HTR-8/SVneo (cell line): ENCODE measurements at places on chromosomes 1 and 21.

- DNase-seq = no peak
Observed at GRCh38 chr21:31409831-31410487, 65.9 kb upstream of the TIAM1 start.

- no peak for DNase-seq
Observed at GRCh38 chr1:161121042-161121650, 3.2 kb downstream of the NIT1 start.

DNA sequence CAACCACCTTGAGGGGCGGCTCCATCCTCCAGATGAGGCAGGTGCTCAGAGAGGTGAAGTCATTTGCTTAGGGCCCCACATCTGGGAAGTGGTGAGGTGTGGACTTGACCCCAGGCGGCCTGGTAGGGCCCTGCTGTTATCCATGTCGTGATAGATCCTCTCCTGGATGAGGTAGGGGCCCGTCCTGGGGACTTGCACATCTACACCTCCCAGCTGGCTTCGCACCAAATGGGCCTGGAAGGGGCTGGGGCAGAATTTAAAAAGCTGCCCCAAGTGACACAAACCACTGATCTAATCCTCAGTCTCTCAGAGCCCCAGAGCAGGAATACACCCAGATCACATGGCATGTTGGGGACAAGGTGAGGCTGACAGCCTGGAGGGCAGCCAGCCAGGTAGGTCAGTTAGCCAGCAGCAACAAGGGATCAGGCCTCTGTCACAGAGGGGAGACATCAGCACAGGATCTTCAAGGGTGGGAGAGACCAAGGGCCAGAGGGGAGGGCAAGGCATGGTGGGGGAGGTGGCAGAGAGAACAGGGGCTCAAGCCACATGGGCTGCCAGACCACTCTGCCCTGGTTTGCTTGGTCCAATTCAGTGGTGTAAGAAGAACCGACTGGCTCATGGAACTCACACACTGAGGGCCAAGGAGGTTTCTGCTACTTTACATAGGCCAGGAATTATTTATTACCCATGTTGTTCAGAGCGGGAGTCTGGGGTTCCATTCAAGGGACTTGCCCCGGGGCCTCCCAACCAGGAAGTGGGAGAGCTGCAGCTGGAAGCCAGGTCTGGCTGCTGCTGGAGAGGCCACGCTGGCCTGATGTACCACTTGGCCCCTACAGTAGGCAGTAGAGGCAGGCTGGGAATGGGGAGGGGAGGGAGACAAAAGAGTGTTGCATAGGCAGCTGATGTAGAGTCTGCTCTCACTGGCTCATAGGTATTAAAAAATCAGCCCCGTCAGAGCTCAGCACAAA, 12.1 kb downstream of the LRP8 start:
- DNase-seq = no peak

GRCh38 chr1:95655321-95656020, 421.5 kb downstream of the RWDD3 start:
- DNase-seq = no peak

GRCh38 chr1:207072233-207072632, 16.4 kb upstream of the C4BPB start:
- DNase-seq = no peak

DNA sequence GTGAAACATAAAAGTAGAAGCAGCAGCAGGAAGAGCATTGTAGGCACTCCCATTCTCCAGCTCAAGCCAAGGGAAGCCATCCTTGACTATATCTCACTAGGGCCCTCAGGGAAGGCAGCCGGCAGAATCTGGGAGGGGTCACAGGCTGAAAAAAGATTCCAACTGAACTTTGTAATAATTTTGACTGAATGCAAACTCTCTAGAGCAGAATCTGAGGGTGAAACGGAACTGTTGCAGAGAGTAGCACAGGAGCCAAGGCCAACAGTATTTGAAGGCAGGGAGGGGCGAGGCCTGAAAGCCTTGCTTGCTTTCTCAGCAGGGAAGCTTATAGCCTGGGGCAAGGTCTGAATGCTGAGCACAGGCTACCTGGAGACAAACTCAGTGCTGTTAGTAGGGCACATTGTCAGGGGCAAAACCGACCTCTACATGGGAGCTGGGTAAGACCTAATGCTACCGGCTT, 180.6 kb downstream of the COL24A1 start:
- DNase-seq = no peak

DNA sequence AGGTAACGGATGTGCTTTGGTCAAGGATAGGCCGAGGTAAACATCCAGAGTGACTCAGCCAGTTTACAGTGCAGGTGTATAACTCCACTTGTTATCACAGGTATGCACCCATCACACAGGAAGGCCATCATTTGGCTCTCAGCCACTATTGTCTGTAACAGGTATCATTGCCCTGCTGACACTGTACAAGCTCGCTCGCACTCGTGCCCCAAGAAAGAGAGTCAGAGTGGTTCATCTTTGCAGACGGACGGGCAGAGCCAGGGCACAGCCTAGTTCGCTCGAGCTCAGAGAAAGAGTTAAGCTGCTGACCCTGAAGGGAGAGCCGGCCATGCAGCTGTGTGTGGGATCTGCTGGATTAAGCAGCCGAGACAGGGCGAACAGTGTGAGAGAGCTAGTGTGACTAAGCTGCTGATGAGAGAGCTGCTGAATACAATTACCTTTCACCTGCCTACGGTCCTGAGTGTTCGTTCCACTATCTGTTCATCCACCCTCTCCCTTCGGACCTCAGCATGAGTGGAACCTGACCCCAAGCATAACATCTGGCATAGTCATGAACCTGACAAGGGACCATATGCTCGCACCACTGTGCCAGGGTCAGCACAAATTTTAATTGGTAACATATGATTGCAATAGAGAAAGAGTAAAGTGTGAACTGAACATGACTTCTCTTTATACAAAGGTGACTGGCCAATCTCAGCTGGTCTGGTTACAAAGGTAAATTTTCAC, 27.0 kb upstream of the LYPD8 start:
- DNase-seq = no peak

- DNase-seq = peak; percentile 10
Observed at GRCh38 chr21:34282223-34282622, 81.6 kb upstream of the KCNE2 start.

- no peak for DNase-seq
Observed at GRCh38 chr21:36533468-36533848, 53.5 kb upstream of the CLDN14 start.

DNA sequence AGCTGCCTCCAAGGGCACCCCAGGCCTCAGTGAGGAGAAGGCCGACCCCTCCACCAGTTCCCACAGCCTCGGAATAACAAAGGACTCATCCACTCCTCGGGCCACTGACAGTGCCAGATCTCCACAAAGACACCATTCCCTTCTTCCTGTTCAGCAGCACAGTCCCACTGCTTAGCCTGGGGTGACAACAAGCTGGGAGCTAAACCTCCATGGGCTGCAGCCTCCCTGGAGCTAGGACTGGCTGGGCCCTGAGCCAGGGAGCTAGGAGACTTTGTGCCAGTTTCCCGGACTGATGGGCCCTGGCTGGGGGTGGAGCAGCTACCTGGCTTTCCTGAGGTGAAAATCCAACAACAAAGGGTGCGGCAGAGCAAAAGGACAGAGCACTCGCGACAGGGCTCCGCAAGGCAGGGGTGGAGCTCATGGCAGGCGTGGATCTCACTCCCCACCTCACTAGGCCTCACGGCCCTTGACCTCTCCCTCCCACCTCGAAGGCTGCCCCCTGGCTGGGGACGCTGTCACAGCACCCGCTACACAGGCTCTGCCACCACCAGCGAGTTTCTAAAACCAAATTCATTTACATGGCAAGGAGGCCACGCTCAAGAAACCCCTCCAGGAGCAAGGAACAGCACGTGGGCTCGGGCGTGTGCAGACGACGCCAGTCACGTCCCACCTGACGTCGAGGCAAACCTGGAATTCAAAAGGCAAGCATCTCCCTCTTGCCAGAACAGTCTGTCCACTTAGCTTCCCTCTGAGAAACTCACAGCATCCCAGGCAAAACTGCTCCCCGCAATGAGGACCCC, 13.8 kb downstream of the SLC35E2B start:
- DNase-seq = no peak

DNA sequence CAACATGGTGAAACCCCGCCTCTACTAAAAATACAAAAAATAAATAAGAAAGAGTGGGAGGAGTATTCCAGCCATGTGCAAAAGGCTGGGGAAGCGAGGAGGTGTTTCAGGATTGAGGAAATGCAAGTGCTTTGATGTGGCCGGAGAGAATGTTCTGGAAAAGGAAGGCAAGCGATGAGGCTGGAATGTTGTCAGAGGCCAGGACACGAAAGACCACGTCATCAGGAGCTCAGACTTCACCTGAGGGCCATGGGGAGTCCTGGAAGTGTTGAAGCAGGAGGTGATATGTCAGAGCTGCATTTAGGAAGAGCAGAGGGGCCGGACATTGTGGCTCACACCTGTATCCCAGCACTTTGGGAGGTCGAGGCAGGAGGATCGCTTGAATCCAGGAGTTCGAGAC, 10.9 kb upstream of the THEMIS2 start:
- no peak for DNase-seq

DNA sequence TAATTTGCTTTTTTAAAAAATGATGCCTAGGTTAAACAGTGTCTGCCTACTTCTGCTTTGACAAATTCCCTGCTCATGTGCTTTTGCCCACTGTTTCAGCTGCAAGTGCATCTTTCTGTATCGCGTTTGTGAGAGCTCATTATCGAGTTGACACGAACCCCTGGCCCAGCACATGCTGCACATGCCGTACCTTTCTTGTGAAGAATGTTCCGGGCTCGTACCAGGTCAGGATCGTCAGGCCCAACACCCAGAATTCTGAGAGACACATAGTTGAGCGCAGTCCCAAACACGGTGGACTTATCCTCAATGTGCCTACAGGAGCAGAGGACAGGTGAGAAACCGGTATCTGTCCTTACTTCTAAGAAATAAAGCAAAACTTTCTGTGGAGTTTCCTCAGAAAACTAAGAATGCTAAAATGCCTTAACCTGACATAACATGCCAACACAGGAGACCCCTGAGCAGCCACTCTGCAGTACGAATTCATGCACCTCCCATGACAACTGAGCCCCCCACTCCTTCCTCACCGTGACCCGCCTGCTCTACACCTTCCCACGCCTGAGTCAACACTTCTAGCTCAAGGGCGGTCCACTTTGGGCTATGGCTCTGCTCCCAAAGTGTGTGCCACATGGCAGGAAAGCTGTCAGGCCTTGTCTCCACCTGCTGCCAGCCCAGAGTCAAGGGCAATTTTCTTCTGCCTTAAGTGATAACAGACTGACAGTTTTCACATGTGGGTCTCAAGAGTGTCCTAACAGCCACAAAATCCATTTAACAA, 6.7 kb downstream of the LSS start:
- DNase-seq = no peak

DNA sequence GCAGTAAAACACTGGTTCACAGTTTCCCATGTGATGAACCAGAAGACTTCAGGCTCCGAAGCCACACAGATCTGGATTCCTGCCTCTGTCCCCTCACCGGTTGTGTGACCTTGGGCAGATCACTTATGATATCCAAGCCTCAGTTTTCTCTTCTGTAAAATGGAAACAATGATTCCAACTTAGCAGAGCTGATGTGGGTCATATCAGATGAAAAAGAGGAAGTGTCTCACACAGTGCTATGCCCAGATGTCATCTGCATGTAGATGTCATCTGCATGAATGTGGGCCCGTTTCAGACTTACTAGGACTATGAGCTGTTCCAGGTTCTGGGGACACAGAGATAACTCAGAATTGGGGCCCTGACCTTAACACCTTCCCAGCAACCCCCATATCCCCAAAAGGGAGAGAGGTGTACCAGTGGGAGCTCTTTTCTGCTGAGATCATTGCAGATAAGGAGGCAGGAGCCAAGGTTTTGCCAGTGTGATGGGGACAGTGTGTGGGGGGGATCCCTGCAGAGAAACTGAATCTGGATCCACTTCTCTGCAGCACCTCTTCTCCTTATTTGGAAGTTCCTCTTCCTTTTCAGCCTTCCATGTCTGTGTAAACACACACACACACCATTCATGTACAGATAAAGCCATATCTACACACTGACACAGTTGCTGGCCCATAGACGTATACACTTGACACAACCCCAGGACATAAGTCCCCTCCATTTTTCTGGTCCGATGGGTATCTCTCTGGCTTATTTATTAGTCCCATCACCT, 5.0 kb upstream of the ADGRB2 start:
- DNase-seq = no peak

- no peak for DNase-seq
Observed at GRCh38 chr1:225977937-225978748, 21.0 kb downstream of the SDE2 start.

DNA sequence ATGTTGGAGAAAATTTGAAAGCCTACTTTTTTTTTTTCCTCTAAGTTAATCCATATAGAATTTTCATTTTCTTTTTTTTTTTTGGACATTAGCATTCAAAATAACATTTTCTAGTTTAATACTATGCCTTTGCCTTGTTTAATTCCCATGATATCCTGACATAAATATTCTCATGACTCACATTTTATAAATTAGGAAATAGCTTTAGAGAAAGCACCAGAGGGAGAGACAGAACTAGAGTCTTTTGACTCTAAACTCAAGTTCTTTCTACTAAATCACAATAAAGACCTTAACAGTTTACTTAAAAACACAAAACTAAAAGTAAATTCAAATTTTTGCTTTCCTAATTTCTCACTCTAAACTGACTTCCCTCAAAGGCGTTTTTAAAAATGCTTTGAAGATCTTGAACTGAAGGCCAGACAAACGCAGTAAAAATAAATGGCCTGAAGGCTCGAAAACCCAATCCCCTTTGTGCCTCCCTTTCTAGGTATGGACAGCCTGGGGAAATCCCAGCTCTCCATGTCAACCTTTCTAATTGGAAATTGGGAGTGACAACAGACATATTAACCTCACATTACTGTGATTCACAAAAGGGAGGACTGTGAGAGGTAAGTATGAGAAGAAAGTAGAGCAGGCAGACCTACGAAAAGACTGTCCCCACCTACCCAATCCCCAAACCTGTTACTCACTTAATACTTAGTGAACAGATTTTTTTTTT, 104.6 kb downstream of the ENAH start:
- DNase-seq = no peak

GRCh38 chr1:116453481-116453880, 80.4 kb downstream of the ATP1A1 start:
- DNase-seq = no peak

DNA sequence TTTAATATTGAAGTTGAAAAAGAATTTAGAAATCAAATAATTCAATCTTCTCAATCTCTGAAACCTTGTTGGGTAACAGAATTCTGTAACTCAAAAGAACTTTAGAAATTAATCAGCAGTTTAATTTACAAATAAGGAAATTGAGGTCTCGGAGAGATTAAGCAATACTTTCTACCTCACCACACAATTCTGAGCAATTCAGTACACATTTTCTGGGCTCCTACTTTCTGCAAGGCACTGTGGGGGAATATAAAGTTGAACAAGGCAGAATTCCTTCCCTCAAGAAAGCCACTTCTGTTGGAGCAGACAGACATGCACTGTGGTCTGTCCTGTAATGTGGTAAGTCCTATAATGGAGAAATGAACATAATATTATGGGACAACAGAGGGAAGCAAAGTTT, 47.7 kb downstream of the MEF2D start:
- DNase-seq = no peak

- DNase-seq = no peak
Observed at GRCh38 chr1:219806642-219807041, 121.7 kb downstream of the SLC30A10 start.

- no peak for DNase-seq
Observed at GRCh38 chr1:98402860-98403259, 258.7 kb upstream of the SNX7 start.

- DNase-seq = no peak
Observed at GRCh38 chr1:55547405-55547804, 332.2 kb upstream of the USP24 start.
